Activated CD4-positive, CD25-positive, alpha-beta regulatory T cell treated with anti-CD3 and anti-CD28 coated beads, Interleukin-2, amount 50 U/mL, for 24 hours (primary cell): ENCODE measurements at places on chromosomes 1 and 21.

GRCh38 chr1:31799196-31799894 is 16.5 kb downstream of the SPOCD1 start:
- ATAC-seq: no peak

DNA sequence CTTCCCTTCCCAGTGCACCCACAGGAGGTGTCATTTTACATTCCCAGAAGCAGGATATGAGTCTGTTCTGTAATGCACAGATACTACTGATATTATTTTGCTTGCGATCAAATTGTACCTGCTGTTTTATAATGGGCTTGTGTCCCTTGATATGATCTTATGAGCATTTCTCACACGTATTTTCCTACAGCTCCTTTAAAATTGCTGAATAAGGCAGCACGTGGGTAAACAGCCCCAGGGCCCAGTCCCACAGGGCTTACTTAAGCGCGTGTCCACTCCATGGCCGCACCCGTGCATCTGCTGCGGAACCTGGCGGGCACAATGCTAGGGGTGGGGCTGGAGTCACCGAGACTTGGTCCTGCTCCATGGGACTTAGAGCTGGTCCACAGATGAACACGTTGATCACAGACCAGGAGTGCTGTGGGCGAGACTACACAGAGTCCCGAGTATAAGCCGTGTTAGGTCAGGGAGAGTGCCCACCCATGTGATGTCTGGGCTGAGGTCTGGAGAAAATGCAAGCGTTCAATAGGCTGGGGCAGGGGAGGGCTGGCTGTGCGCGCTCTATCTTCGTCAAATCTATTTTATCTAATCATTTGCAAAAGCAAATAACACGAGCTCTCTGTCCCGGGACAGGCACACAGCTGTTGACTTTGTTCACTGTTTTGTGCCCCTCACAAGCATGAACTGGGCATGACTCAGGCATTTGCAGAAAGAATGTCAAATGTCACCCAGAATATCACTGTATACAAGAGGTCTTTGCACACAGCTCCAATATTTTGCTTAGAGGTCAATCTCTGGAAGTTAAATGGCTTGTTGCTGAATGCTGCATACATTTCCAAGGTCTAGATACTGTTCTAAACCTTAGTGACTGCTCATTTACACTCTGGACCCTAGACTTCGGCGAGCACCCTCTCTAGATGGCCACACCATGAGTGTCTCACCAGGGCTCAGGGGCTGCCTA is 119.3 kb downstream of the CRYAA start:
- no peak for ATAC-seq

DNA sequence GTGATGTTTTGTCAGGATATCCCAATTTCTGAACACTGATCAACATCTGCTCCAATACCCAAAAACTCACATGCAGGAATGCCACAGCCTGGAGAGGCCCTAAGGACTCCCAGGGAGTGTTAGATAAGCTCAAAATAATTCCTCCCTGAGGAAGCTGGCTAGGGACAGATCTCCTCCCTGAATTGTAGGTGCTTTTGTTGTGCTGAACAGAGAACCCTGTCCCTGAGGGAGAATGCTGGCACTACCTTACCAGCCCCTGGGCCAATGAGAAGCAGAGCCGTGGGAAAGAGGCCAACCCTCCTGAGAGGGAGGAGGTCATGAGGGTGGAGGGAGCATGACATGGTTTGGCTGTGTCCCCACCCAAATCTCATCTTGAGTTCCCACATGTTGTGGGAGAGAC is 73.6 kb upstream of the PTGFRN start:
- no peak for ATAC-seq

DNA sequence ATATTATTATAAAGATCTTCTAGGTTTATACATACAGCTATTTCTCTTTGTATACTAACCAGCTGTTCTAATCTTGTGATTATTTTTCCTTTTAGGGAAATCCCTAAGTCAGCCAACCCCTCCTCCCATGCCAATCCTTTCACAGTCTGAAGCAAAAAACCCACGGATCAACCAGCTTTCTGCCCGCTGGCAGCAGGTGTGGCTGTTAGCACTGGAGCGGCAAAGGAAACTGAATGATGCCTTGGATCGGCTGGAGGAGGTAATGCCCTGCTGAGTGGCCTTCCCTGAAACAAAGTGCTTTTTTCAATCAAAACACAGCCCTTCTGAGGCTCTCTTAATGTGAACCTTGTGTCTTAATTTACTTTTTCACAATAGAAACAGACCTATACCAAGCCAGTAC is 32.4 kb upstream of the BMP8A start:
- no peak for ATAC-seq

DNA sequence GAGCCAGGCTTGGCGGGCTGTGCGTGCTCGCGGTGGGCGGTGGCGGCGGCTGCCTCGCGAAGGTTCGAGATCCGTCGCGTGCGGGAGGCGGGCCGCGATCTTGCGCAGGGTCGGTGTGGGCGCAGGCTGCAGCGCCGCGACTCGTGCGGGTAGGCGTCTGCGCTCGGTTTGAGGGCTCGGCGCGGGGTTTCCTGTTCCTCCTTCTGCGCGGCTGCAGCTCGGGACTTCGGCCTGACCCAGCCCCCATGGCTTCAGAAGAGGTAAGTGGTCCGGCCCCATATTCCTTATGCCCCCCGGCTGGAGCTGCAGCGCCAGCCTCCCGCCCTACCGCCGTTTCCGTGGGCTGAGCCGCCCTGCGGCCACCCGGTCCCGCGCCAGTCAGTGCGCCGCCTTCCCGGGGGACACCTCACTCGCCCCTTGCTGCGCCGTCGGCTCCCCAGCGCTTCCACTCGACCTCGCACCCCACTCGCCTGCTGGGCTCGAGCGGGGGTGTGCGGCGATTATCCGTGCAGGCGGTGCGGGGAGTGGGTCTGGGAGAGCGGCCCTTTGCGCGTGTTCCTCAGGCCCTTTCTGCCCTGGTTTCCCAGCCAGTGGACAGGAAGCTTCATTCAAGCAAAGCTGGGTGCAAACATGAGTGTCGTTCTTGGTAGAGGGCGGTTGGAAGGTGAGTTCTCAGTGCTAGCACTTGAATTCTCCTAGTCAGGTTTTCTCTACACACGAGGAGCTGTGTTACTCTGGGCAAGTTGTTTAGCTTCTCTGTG is at the start of gene CACYBP:
Gene CACYBP (plus strand): TSS at position 12 of the 761 bp plus-strand sequence. CDS start 234 bp downstream, at position 246.
- no peak for ATAC-seq

DNA sequence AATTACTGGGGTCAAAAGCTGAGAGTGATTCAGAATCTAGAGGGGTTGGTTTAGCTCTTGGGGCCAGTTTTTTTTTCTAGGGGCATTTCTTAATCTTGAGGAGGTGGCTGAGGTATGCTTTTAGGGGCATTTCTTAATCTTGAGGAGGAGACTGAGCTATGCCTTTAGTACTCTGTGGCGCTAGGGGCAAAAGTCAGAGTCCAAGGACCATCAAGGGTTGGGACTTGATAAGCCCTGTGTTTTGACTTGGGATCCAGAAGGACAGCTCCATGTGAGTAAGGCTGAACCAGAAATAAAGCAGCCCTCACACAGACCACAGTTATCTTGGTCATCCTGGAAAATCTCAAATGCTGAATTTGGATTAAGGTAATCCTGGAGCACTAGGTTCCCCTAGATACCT is 3.9 kb upstream of the CNIH3 start:
- no peak for ATAC-seq

GRCh38 chr1:70856201-70856600 is 191.4 kb downstream of the PTGER3 start:
- ATAC-seq: no peak

DNA sequence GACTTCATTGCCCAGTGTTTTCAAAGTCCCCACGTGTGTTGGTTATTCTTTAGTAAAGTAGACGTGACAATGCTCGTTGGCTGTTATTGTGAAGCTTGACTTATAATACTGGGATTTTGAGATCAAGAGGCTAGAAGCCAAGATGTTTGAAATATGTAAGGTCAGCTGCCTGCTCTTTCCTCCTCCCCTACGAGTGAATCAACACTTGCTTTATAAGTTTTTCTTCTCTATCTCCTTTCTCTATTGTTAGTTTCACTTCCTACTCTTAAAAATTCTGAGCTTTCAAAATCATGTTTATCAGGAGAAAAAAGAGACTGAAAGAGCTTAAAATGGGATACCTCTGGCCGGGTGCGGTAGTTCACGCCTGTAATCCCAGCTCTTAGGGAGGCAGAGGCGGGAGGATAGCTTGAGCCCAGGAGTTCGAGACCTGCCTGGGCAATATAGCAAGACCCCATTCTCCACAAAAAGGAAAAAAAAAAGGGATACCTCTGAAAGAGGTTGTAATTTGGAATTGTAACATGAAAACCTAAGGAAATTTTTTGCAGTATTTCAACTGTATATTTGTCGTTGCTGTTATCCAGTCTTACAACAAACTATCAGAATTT is 72.0 kb downstream of the EPB41 start:
- no peak for ATAC-seq

DNA sequence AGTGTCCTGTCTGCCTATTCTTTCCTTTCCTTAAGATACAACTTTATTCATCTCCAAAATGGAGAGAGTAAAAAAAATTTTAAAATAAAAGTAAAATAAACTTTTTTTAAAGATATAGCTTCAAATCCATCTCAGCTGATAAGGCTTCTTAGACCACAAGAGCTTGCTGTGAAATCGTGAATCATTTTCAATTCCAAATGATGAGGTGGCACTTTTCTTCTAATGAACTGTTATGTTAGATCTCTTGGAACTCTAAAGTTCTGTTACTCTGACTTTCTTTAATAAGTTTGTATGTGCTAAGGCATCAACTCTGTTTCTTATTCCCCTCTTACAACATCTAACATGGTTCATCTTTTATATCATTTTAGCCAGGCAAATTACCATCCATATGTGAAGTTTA is 4.5 kb downstream of the SH3GLB1 start:
- ATAC-seq: no peak

DNA sequence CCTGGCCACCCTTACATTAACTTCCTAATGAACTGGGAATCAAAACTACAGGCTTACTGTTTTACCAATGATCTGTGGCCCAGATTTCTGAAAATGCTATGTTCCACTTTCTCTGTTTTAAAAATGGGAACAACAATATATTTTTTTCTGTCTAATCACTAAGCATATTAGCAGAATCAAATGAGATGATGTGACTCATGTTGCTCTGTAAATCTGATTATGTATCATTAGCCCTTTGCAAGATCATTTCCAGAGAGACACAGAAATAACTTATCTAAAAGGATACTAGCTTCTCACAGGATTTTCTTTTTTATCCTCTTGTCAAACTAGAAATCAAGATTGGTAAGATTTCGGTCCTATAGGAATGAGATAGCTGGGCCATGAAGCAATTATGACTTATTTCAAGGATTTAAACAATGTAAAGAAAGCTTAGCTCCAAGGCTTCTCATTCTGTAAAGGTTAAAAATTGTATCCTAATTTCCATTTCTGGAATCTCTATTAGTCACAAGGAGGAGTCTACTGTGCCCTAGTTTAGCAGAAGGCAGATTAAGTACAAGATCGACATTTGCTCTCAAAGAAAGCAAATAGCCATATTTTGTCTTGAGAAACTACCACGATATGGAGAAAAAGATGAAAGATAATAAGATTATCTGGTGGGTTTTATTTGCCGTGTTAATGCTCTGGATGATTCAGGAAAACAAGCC is 32.4 kb upstream of the CAMSAP2 start:
- ATAC-seq: no peak

DNA sequence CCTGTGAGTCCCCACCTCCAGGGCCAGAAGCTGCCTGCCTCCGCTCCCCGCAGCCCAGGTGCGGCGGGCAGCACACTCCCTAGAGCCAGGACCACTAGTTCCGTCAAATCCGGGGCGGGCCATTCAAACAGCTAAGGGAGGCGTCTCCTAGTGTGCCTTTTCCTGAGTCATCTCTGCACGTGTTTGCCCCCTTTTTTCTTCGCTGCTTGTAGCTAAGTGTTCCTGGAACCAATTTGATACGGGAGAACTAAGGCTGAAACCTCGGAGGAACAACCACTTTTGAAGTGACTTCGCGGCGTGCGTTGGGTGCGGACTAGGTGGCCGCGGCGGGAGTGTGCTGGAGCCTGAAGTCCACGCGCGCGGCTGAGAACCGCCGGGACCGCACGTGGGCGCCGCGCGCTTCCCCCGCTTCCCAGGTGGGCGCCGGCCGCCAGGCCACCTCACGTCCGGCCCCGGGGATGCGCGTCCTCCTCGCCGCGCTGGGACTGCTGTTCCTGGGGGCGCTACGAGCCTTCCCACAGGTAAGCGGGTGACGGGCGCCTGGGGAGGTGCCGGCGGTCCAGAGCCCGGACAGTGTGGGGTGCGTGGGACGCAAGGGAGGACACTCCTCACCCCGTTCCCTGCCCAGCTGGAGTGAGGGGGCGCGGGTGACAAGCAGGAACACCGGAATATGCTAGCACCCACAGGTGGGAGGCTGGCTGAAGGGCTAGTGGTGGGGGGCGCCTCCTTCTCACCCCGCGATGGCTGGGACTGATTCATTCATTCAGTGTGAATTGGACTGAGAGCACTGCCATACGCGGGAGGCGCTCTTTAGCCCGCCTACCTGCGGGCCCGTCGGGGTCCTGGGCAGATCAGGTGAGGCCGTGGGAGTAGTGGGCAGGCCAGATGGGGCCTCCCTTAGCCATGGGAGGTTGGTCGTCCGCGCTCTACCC is at the start of gene TNFRSF8:
Gene TNFRSF8 (plus strand): TSS at position 163 of the 932 bp plus-strand sequence. CDS start 296 bp downstream, at position 459.
- ATAC-seq: peak; percentile 34

- ATAC-seq: no peak
These were observed 47.1 kb upstream of the OLIG2 start for GRCh38 chr21:32978331-32979270.

- ATAC-seq: no peak
These were observed 48.2 kb downstream of the HHAT start for GRCh38 chr1:210376836-210377372.
